ENCODE measurements at places on chromosomes 11 and 22.

- no peak for DNase-seq
These were observed 733.4 kb downstream of the JRKL start for GRCh38 chr11:97123237-97123636.

GRCh38 chr11:35598254-35599125 lies 19.8 kb upstream of the FJX1 start:
- DNase-seq: peak; percentile 51

GRCh38 chr11:62108971-62109404 lies 14.8 kb upstream of the INCENP start:
- DNase-seq: no peak

DNA sequence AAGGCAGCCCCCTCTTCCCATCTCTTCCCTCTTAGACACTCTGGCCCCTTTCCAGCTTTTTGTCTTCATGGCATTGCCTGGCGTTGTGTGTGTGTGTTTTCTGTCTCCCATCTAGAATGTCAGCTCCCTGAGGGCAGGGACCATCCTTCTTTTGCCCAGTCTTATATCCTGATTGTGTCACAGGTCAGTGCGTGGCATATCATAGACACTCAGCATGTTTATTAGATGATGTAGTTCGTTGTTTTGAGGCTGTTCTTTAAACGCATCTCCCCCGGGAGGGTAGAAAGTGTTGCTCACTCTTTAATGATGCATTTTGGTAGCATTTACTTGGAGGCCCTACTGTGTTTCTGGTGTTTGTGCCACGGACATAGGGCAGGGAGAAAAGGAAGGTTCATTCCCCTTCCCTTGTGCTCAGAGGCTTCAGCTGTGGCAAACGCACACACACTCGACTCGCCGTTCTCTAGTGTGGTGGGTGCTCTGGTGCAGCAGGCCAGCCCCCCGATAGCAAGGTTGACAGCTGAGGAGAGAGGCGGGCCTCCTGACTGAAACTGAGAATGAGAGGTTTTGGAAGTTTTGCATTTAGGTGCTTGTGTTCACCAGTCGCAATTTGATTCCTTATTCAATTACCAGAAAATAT lies 60.2 kb downstream of the TNRC6B start:
- no peak for DNase-seq

Data from activated CD4-positive, alpha-beta T cell treated with anti-CD3 and anti-CD28 coated beads, Interleukin-10, Interleukin-2, amounts not matched to agents 100 ng/mL and 50 ng/mL, durations not matched to agents 16 hours and 8 hours (primary cell).